ENCODE measurements at places on chromosomes 16 and 17.

GRCh38 chr16:55900616-55901393 is 25.6 kb upstream of the CES5A start:
- DNase-seq, result no peak

DNA sequence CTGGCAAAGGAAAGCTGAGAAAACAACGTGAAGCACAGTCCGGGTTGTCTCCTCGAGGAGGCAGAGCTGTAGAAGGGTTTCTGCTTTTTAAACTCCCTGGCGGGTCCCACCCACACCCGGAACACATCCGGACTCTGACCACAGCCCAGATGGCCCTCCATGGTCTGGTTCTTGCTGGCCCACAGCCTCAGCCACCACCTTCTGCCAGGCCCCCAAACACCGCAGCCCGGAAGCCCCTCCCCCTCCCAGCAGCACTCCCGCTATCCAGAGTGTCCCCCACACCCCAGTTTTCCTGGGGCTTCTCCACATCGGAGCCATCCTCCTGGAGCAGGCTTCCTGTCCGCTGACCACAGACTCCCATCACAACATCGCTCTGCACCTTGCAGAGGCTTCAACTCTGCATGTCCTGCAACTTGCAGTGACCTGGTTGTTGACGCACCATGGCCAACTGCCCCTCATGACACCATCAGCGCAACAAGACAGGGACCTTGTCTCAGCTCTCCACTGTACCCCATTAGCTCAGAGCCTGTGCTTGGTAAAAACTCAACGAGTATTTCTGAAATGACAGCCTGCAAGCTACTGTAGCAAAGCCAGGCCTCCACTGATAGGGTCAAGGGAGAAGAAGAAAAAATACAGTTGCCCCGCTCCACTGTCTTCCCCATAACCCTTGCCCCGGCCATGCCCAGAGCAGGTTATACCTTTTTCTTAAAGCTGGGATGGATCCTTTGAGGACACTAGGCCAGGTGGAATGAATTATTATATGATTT is 129.8 kb downstream of the C16orf78 start:
- no peak for DNase-seq

- DNase-seq, result no peak
These were observed 1.1 kb downstream of the ZFHX3 start for GRCh38 chr16:73046849-73047214.

- no peak for DNase-seq
These were observed 7.1 kb downstream of the ARL4D start for GRCh38 chr17:43405861-43406260.

DNA sequence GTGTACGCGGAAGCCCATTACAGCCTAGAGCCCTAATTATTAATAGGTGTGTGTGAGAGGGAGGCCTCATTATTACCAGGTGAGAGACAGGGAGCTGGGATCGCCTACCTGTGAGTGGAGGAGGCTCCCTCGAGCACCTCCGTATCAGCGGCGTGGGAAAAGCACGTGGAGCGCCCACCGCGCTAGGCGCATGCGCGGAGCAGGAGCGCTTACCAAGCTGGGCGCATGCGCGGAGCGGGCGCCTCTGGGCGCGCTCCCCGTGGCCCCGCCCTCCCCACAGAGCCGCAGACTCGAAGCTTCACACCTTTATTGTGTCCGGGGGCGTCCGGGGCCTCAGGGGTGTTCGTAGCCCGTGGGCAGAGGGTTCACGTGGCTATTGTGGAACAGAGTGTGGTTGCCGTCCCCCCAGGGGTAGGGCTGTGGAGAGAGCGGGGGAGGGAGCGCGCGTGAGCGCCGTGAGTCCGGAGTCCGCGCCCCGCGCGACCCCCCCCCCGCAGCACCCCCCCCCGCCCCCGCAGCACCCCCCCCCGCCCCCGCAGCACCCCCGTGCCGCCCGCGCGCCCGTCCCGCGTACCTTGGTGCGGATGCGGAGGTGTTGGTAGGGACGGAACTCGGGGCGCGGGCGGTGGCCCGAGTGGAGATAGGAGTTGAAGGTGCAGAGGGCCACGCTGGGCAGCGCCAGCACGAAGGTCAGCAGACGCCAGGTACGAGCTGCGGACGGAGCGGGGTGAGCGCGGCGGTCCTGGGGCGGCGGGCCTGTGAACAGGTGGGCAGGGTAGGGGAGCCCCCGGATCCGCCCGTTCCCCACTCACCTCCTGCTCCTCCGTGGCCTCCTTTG is 500 bp downstream of the COX6A2 start:
- peak; percentile 83 for DNase-seq

GRCh38 chr17:17156107-17156506 is 50.0 kb downstream of the PLD6 start:
- DNase-seq, result peak; percentile 60

DNA sequence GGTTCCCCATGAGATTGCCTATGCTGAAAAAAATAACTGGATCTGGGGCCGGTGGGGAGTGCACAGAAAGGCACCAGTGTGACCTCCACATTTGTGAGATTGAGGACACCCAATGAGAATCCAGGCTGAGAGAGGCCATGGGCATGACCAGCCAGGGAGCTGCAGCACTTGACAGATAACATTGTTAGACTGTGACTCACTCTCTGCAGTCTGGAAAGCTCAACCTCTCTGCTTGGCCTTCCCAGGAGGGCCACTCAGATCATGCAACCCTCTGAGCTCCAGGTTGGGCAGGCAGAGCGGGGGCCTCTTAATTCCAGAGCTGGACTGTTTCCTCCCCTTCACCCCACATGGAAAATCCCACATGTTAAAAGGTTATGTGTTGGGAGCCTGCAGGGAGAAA is 30.1 kb downstream of the FZD2 start:
- peak; percentile 90 for DNase-seq

Measured in hepatic stellate cell (primary cell).